GM12878 (cell line): ENCODE measurements at places on chromosomes 1 and 21. TPM values are rescaled to one million over a fixed set of nuclear protein-coding genes. Genes with fewer than 3 reads are reported as not detected.
A peak's percentile ranks its signal among the peaks of the same experiment; 100 is the strongest.

GRCh38 chr21:44880405-44881197 is 7.1 kb upstream of the PTTG1IP start:
- no peak for DNase-seq

- DNase-seq = peak; percentile 7
Measured at GRCh38 chr1:22418933-22419382, 32.7 kb upstream of the ZBTB40 start.

GRCh38 chr1:51512606-51513005 is 6.5 kb downstream of the EPS15 start:
- DNase-seq = no peak

- no peak for DNase-seq
Measured at GRCh38 chr21:37199057-37199924, 67.8 kb downstream of the VPS26C start.

DNA sequence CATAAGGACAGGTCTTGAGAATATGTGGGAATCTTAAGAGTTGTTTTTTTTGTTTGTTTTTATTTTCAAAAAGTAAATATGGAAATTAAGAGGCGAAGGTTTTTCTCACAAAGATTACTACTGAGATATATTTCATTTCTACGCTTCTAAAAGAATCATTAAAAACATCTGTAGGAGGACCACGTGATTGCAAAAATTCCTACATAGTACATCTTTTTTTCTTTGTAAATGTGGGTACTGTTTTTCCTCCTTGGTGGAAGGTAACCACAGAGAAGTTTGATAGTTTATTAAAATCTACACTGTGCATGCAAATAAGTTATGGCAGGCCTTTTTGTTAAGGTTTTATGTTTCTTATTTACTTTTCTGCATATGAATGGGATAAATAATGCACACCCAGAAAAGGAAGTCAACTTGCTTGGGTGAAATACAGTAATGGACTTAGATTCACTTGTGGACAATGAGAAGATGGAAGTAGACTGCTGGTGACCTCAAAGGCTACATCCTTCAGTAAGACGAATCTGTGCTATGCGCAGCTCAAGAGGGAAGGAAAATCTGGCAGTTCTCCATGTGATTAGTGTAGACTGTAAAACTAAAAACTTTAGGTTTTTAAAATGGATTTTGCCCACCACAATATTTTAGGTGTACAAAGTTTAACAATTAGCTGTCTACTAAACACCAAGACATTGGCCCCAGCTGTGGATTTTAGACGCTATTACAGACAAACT is 2.0 kb downstream of the AK5 start:
- DNase-seq = no peak

GRCh38 chr1:245946905-245947304 is 560.2 kb downstream of the SMYD3 start:
- DNase-seq = no peak

DNA sequence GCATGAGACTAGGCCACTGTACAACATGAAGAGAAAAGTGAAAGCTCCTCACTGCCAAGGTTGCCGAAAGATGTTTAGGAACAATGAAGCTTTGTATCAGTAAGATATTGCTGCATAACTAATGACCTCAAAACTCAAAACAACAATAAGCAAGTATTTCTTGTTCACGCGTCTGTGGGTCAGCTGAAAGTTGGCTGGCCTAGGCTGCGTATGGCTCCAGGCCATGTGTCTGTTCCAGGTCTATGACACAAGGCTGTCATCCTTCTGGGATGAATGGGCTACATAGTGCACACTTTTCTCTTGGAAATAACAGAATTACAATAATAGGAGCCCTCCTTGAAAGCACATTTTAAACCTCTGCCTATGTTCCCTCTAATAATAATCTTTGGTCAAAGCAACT is 515.9 kb downstream of the PLPP3 start:
- DNase-seq = no peak

DNA sequence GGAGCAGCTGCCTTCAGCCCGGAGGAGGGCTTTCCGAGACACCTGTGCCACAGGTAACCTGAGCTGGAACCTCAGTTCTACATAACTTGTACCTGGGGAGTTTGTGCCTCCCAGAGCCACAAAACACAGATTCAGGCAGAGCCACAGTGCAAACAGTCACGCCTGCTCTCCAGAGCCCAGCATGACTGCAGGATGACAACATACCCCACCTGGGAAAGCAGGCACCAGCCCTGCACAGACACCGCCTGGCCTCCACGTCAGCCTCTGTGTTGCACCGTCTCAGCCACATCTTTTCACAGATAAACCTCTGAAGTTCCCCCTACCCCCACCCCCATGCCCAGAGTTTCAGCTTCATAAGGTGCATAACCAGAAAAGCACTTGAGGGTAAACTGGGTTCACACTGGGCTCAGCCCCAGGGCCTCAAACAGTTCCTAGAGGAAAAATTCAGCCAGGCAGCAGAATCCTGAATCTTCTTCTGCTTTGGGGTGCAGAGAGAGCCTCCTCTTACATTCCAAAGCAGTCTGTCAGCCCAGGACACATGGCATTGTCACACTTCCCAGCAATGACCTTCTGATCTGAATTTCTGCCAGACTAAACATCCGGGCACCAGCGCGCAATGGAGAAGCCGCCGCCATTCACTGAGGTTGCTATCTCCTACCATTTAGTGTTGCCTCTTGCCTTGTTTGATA is 229.5 kb downstream of the TOMM20 start:
- DNase-seq = no peak

- no peak for DNase-seq
Measured at GRCh38 chr1:221335161-221336101, 406.5 kb downstream of the DUSP10 start.

GRCh38 chr1:81998165-81998564 is 197.4 kb downstream of the ADGRL2 start:
- DNase-seq = no peak

DNA sequence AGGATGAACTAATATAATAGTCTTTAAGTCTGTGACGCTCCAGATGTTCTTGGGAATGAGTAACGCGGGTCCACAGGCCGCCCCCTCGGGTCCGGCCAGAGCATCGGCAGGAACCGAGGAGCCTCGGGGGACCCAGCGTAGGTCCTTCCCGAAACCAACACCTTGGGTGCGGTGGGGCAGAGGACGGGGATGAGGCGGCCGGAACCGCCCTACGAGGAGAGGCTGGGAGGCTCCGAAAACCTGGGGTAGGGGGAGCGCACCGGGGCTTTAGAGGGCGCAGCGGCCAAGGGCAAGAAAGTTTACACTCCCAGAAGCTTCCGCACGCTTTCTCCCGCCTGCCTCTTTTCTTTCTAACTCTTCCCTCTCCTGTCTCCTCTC is 7.1 kb downstream of the DMRTA2 start:
- DNase-seq = no peak

DNA sequence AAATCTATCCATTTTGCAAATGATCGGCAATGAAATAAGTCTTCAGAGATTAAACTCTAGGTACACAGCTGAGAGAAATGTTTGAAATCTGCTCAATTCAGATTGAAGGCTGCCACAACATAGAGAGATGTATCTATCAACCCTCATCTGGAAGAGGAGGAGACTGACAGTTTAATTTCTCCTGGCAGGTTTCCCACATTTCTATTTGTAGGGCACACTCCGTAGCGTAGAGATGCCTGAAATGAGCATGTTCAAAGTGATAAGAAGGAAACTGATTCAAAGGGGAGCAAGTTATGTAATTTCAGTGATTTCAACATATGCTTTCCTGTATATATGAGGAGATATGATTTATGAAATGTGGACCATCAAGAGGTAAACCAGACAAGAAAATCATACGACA is 44.1 kb downstream of the NIBAN1 start:
- DNase-seq = no peak

DNA sequence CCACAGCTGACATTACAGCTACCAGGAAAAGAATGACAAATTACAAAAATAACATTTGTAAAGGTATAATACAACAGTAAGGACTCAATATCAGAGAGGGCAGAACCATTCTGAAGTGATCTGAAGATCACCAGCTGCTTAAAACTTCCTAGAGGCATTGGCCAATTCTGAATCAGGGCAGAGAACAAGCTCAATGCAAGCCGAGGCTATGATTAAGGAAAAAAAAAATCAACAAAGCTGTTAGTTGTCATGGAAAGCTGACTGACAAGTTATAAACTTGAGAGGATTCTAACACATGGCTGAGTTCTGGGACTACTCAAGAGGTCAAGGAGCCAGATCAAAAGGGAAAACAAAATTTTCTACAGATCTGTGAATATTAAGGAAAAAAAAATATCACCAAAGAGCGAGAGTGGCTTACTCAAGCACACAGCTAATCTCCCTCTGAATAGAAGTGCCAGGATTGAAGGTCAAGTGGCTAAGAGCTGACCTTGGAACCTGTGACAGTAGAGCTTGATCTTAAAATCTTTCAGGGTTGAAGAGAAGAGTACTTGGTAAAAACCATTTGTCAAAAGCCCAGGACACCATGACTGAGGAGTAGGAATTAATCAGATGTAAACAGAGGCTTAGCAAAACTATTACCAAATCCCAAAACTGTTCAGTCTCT is 383.4 kb downstream of the USP25 start:
- DNase-seq = no peak

Gene MCOLN3
- 2.7 and 4.5 TPM in 2 replicates for polyA plus RNA-seq

Gene FALEC
- 0.32 and 0.79 TPM in 2 replicates for polyA plus RNA-seq

Gene PALMD
- 0.05 TPM in 1 of 2 replicates, not detected in the other for polyA plus RNA-seq

Gene DIRAS3
- not detected in 2 replicates for polyA plus RNA-seq

Gene ACBD6
- 65.7 and 66.2 TPM in 2 replicates for polyA plus RNA-seq

Gene CHODL
- polyA plus RNA-seq = 0.36 and 0.53 TPM in 2 replicates
